NCI-H460 (cell line): ENCODE measurements at places on chromosomes 1 and 21. TPM values are rescaled to one million over a fixed set of nuclear protein-coding genes. Genes with fewer than 3 reads are reported as not detected.

PALMD gene
- 3.9 and 5.2 TPM in 2 replicates for total RNA-seq

DNA sequence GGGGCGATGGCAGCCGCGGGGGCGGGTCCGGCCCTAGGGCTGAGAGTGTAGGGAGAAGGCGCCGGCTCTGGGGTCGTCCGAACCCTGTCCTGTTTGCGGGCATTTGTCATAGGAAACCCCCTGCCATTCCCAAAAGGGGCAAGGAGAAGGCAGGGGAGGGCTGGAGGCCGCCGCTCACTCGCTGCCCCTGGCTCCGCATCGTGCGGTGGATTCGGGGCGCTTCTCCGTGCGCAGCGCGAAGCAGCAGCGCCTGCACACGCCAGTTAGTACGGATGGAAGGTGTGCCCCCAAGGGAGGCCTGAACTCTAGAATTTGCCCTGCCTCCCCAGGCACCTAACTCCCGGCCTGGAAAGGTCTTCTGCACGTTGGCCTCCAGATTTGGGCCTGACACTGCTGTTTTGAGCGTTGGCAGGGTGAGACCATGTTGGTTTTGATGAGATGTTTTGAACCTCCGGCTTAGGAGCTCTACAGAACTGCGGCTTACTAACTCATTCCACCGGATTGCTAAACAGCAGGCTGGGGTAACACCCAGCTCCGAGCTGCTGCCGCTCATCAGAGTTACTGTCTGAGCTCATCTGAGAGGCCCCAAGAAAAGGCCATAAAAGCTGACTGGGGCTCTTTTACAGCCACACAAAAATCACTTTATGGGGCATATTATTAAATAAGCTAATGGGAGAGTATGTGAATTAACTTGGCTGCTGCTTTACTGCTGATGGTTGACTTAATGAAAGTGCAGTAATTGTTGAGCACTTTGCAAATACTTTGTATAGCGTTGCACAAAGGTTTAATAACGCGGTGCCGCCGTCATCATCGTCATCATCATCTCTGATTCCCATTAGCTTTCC is 987 bp downstream of the GPR137B start:
- DNase-seq = no peak

ZBTB21 gene
- total RNA-seq = 13.2 and 14.4 TPM in 2 replicates

- no peak for DNase-seq
Observed at GRCh38 chr1:207364614-207365013, 43.1 kb downstream of the CD55 start.

DNA sequence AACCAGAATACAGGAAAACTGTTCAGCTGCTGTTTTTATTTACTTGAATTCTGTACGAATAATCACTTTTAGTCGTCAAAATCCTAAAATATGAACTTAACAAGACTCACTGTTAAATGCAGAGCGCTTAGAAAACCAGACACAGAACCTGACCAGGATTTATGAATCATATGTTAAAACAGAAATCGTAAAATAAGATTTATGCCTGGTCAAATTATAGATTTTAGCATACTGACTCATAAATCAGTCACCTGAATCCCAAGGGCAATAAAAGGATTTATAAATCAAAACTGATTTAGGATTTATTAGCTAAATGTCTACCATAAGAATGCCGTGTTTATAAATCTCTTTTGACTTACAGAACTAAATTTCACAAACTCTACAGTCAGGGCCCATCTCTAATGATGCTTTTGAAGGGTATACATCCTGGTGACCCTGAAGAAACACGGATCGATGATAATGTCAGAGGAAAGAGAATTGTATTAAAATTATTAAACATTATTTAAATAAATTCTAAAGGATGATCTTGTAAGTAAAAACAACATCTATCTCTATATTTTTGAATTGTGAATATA is 28.8 kb downstream of the CYYR1 start:
- no peak for DNase-seq

GRCh38 chr1:37797750-37798345 is 4.2 kb downstream of the MANEAL start:
- no peak for DNase-seq

FMO4 gene
- 0.89 and 1.1 TPM in 2 replicates for total RNA-seq

DNA sequence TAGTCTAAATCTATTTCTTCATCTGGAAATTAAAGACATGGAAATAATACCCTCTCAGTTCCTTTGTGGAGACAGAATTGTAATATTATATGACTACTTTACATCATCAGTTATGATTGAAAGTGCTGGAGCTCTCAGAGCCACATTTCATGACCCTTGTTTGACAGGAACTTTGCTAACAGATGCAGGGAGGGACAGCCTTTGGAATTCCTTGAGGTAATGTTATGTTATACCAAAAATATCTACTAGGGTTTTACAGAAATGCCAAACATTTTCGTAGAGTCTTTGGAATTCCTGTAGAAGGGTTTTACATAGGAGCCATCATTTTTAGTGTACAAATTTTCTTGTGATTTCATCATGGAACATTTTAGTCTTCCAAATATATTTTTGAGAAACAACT is 57.4 kb upstream of the ADAMTS5 start:
- DNase-seq = no peak

GRCh38 chr1:156379420-156380165 is 10.6 kb downstream of the RHBG start:
- DNase-seq = peak; percentile 36

DEGS1 gene
- 69.4 and 83.6 TPM in 2 replicates for total RNA-seq

GRCh38 chr1:44464361-44464760 is 59.3 kb downstream of the RNF220 start:
- DNase-seq = no peak

- DNase-seq = no peak
Observed at GRCh38 chr21:41211060-41211805, 43.3 kb downstream of the BACE2 start.

ZNF648 gene
- total RNA-seq = not detected in 2 replicates

DNA sequence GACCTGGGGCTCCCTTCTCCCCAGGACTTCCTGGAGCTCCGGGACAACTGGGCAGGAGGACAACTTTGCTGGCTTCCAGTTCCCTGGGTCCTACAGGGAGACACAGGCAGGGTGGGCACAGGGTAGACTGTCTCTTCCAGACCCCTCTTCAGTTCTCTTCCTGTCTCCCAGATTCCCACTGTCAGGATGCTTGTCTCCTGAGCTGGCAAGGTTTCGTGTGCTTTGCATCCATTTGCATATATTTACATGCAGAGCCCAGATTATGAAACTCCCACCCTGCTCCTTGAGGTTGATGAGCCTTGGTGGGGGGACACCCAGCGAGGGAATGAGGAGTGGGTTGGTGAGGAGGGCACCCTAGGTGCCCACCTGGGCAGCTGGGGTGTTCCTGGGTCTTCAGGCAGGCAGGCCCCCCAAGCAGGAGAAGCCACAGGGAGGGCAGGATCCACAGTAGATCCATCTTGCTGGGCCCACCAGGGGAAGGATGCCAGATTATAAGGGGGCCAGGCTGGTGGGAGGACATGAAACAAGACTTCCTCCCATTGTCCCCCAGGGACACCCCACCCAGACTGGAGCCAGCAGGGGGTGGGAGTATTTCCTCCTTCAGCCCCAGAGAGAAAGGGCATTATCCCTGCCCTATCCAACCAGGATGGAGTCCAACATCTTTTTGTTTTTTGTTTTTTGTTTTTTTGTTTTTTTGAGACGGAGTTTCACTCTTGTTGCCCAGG is at the start of gene FCN3:
FCN3 (minus strand) TSS at position 463 of the 725 bp plus-strand sequence; CDS start at position 457, 6 bp downstream.
- DNase-seq = no peak

DNA sequence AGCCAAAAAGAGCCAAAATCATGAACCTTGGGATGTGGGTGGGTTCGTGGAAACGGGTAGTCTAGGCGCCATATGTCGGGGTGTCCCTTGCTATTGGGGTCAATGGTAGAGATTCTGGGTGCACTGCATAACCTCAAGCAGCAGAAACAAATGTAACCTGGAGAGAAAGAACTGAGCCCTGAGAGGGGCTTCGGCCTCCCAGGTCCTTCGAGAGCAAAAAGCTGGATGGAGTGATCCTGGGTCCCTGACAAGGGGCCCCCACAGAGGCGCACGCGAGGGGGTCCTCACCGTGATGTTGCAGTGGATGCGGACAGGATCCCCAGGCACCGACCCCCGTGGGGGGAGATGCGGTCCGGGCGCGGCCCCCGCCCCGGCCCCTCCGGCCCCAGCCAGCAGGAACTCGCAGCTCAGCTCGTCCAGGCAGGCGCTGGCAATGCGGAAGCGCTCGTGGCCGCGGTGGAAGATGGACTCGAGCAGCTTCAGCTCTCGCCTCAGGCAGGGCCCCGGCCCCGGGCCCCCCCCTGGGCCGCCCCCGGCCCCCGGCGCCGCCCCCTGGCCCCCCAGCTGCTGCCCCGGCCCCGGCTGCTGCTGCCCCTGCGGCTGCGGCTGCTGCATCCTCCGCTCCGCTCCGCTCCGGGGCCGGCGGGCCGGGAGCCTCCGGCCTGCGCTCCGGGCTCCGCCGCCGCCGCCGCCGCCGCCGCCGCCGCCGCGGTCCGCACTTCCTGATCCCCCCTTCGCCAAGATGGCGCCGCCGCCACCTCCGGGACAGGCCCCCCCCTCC is at the start of gene UBE2Q1:
UBE2Q1 (minus strand) TSS at position 724 of the 781 bp plus-strand sequence; CDS start at position 615, 109 bp downstream.
- DNase-seq = no peak

OR2T33 gene
- not detected in 2 replicates for total RNA-seq

GRCh38 chr1:36223381-36223995 is 755 bp upstream of the THRAP3 start:
- no peak for DNase-seq

GRCh38 chr1:235069577-235070563 is 58.8 kb downstream of the TOMM20 start:
- peak; percentile 62 for DNase-seq

GRCh38 chr1:115356356-115356755 is 18.3 kb upstream of the NGF start:
- DNase-seq = no peak

DNA sequence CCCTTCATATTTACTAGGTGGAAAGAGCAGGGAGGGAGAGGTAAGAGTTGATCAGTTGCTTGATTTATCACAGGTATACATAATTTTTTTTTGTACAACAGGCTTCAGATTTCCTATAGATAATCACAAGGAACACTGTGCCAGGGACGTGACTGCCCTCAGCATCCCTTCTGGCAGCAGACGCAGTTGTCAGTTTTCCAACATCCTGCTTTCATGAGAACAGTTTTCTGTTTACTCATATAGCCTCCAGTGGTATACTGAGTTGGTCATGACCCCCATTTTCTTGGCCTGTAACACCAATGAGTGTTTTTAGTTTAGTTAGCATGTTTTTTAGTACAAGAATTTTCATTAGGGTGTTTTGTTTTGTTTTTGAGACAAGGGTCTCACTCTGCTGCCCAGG is 37.9 kb upstream of the PTPRF start:
- no peak for DNase-seq

AGRN gene
- 37.8 and 48.0 TPM in 2 replicates for total RNA-seq

GRCh38 chr21:16912075-16912474 is 600.8 kb upstream of the CXADR start:
- DNase-seq = no peak

KIF14 gene
- 29.4 and 34.3 TPM in 2 replicates for total RNA-seq

C1orf116 gene
- total RNA-seq = not detected in 2 replicates

DNA sequence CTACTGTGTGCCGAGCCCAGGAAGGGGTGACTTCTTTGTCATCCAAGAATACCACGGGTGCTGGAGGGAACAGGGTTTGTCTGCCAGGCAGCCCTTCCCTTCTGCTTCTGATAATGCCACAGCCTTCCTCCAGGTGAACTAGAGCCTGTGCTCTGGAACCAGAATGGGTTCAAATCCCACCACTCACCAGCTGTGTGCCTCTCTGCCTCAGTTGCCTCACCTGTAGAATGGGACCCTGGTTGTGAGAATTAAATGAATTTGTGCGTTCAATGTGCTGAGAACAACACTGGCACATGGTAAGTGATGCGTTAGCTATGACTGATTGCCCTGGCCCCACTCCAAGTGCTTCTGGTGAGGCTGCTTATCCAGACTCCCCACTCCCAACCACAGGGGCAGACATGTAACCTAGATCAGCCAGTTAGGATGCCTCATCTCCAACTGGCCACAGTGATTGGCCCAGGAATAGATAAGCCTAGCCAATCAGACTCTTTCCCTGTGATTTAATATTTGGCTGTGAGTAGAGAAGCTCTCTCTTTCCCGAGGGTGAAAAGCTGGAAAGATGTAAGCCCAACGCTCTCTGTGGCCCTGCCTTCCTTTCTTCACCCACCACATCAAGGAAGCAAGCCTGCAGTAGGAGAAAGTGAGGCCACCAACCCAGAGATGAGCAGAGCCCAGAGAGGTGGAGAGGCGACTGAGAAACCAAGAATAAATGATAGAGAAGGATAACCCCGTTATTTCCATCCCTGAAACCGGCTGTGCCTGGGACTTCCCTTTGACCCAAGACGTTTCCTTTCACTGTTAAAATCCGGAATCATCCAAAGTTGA is 20.8 kb upstream of the LAPTM5 start:
- peak; percentile 21 for DNase-seq

ZFP69 gene
- 5.1 and 6.0 TPM in 2 replicates for total RNA-seq

DNA sequence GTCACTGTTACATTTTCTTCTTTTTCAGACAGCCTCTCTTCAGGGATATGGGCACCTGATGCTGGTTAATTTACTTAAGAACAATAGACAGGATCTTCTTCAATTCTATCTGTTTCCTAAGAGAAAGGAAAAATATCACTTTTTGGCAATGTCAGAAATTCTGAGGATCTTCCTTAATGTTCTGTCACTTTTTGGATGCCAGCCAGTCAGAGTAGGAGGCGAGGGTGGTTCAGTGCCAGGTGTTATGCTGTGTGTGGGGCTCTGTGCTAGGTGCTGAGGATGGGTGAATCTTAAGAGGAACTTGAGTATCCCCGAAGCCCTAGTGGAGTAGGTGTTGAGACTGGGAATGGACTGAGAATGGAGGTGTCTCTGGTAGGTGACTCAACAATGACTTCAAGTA is 133.5 kb downstream of the UCK2 start:
- DNase-seq = no peak

DNA sequence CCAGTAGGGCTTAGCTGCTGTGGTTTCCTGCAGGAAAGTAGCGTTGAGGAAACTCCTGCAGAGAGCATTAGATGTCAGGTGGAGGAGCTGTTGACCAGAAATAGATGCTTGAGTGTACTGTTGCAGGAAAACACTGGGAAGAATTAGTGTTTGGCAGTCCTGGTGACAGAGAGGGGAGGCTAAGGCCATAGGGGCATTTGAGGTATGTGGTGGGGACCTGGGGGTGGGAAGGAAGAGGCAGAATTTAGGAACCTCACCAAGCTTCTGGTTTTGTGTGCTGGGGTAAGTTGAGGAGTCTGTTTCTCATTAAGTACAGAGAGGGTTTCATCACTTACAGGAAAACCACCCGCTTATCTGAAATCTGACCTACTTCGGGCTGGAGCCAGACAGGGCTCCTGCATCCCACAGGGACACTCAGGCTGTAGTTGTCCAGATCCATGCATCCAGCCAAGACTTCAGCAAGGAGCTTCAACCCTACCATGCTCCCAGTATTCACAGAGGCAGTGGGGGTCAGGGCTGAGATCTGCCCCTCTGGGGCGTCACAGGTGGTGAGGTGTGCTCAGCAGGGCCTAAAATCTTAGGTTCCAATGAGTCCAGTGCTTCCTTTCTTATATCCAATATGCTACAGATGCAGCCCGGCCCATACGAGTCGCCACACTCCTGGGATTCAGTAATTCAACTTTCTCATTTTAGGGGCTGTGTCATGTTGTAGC is 15.1 kb downstream of the SH2D2A start:
- no peak for DNase-seq

DNA sequence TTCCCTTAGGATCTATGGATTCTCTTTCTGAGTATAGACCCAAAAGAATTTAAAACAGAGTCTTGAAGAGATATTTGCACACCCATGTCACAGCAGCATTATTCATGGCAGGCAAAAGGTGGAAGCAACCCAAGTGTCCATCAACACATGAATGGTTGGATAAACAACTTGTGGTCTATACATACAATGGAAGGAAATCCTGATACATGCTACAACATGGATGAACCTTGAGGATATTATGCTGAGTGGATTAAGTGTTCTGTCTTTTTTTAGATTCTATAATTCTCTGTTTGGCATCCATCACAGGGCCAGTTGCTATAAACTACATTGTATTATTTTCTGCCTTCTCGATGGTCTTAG is 39.8 kb downstream of the PTPN14 start:
- DNase-seq = no peak
